ENCODE measurements at places on chromosomes 16 and 17. TPM values are rescaled to one million over a fixed set of nuclear protein-coding genes. Genes with fewer than 3 reads are reported as not detected.

SLC35G3 gene
- not detected for total RNA-seq

IGSF6 gene
- 12.2 TPM for total RNA-seq

LGALS9 gene
- total RNA-seq, result 148 TPM

- DNase-seq, result no peak
These were observed 5.4 kb upstream of the CRYBA1 start for GRCh38 chr17:29240968-29241963.

DNA sequence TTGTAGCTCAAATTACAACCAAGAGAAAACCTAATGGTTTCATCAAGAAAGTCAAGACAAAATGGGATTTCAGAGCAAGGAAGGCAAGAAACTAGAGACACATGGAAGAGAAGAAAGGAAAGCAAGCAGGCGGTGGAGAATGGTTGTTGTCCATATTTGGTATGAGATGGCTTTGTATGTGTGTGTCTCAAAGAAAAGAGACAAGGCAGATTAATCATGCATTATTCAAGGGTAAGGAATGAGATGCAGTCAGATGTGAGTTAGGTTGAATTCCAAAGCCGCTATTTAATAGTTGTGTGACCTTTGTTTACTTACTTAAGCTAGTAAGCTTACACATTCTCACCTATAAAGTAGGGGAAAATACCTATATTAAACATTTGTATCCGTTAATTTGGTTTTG lies 1029.6 kb downstream of the CDH11 start:
- DNase-seq, result no peak

DNA sequence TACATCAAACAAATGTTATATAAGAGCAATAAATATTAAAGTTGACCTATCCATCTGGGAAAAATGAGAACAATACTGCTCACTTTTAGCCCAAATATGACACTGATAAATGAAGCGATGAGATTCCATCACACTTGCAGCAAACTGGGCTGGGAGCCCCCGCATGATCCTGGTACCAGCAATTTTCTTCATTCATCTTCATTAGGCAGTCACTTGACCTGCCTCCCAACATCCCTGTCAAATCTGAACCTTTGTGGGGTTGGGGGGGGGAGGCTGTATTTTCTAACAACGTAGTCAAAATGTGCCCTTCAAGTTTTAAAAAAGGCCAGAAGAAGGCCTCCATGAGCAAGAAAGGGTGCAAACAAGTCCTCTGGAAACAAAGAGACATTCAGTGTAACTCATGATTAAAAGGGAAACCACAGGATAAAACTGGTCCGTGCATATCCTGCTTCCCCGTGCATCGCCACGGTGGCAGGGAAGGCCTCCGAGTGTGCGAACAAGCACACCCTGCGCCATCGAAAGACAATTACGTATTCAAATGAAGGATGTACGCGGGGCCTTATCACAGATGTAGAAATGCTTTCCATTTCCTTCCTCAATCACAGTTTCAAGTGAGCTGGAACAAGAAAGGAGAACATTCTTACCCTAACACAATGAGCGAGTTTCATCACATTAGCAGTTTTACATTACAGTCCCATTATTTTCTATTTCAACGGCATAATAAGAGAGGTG lies 48.4 kb downstream of the TOX3 start:
- DNase-seq, result no peak

- no peak for DNase-seq
These were observed 39.8 kb upstream of the IRF8 start for GRCh38 chr16:85858984-85859817.

- no peak for DNase-seq
These were observed 83.8 kb downstream of the ABCC1 start for GRCh38 chr16:16033208-16033717.

DNA sequence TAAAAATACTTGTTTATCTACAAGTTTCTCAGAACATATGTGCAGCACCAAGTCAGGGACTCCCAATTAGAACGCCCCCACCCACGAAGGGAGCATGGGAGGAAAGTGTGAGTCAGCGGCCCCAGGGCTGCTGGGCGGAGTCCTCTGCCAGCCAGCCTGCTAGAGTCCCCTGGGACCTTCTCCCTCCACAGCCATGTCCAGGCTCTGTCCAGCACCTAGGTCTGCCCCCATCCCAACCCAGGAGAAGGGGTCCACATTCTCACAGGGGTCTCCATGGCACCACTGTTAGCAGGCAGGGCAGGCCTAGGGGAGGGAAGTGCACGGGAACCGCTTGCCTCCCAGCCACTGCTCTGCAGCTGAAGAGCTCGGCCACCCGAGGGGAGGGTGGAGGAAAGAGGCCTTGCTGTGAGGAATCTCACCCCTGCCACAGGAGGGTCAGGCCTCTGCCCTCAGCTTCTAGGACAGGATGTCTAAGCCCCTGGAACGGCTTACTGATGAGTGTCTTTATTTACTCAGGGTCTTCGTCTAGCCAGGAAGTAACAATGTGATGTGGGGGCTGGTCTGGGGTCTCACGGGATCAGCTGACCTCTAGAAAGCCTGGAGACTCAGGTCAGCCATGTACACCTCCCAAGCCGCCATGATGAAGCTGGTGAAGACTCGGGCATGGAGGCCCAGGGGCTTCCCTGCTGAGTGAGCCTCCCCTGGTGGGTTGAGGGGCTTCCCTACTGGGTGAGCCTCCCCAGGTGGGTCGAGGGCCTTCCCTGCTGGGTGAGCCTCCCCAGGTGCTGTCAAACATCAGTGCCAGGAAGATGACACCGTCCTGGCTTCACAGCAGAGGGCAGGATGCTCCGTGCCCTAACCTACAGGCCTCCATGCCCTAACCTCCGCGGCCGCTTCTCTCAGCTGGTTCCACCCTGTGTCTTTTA lies 190.3 kb downstream of the RBFOX3 start:
- no peak for DNase-seq

- no peak for DNase-seq
These were observed 8.8 kb downstream of the ITGB4 start for GRCh38 chr17:75730065-75730464.

DNA sequence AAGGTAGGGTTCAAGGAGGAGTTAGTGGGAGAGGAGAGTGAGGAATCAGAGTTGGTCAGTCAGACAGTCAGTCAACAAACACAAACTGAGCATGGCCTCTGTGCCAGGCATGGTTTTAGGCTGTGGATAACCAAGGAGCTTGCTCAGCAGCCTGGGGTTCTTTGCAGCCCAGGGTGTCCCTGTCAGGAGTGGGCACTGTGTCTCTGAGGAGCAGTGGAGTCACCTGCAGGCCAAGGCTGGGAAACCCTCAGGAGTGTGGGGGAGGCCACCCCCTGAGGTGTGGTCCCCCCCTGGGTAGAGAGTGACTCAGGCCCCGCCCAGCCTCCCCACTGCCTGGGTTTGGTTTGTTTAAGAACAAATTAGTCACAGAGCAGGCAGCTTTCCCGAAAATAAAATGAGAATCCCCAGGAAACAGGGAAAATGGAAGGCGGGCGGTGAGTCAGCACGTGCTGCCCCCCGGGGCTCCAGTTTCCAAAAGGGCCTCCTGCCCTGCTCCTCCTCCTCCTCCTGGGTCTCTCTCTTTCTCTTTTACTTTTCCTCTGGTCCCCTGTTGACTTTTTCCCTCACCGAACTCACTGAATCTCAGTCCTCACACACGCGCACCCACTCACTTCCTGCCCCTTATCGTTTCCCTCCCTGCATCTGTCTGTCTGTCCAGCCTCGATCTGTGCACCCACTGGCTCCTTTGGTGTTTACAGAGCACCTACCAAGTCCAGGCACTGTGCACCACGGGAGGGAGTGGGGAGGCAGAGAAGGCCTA lies 44.3 kb downstream of the SOCS3 start:
- DNase-seq, result no peak

DNA sequence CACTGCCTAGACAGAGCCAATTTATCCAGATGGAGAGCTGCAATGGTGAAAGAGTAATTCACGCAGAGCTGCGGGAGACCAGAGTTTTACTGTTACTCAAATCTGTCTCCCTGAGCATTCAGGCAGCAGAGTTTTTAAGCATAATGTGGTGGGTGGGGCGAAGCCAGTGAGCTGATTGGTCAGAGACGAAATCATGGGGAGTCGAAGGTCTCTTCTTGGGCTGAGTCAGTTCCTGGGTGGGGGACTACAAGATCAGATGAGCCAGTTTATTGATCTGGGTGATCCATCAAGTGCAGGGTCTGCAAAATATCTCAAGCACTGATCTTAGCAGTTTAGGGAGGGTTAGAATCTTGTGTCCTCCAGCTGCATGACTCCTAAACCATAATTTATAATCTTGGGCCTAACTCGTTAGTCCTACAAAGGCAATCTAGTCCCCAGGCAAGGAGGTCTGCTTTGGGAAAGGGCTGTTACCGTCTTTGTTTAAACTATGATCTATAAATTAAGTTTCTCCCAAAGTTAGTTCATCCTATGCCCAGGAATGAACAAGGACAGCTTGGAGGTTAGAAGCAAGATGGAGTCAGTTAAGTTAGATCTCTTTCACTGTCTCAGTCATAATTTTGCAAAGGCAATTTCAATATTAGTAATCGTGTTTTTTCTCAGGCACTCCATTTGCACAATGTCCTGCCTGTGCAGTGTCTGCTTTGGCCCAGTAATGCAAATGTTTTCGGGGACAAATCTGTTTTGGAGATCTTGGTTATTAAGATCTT lies 27.0 kb downstream of the PIGL start:
- DNase-seq, result no peak

GRCh38 chr17:58531122-58531521 lies 16.7 kb upstream of the MTMR4 start:
- DNase-seq, result no peak

DNA sequence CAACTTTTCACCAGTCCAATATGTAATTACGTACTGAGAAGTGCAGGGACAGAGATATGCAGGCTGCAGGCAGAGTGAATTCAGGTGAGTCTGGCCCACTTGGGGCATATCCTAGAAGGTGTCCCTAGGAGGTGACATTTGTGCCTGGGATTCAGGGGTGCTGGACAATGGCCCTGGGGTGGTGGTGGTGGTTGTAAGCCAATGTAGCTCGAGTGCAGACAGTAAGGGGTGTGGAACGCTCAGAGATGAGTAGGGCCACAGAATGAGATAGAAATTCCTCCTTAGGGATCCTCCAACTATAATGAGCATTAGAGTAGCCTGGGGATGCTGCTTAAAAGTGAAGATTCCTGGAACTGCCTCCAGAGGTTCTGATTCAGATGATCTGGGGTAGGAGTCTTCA lies 221.7 kb upstream of the MPHOSPH6 start:
- DNase-seq, result no peak

DNA sequence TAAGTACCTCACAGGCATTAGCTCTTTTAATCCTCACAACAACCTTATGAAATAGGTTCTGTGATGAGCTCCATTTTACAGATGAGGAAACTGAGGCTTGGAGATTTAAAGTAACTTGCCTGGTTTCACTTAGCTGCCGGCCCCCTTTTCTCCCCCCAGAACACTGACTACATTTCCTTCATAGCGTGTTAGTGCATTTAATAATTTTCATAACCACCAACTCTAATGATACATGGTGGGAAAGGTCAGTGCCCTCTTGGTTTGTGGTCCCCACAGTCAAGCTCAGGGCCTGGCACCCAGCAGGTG lies 16.5 kb upstream of the RHOT1 start:
- DNase-seq, result no peak

DNA sequence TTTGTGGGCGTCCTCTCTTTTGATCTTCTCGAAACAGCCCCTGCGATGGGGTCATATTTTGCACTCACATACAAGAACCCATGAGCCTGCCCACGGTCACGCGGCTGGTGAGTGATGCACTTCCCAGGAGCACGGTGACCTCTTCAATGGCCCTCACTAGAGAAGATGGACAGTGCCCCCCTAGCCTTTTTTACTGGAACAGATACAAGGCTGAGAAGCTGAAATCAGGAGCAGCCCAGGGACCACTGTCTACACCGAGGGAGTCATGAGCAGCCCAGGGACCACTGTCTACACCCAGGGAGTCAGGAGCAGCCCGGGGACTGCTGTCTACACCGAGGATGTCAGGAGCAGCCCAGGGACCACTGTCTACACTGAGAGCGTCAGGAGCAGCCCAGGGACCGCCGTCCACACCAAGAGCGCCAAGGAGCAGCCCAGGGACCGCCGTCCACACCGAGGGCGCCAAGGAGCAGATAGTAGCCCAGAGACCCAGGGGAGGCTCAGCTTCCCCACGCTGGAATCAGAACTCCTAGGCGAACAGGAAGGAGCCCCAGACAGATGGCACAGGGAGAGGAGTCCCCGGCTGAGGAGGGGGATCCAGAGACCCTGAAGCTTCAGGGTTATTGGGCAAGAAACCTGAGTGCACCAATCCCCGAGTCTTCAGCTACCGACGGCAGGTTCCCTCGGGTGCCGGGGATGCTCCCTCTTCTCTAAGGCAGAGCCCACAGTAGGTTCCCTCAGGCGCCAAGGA lies 23.7 kb downstream of the ACSF3 start:
- DNase-seq, result no peak

GRCh38 chr17:68694791-68695485 lies 93.8 kb upstream of the FAM20A start:
- DNase-seq, result no peak
